ENCODE measurements at places on chromosomes 3 and 15.

- DNase-seq = no peak
Observed at GRCh38 chr3:122857019-122857418, 62.1 kb downstream of the SLC49A4 start.

DNA sequence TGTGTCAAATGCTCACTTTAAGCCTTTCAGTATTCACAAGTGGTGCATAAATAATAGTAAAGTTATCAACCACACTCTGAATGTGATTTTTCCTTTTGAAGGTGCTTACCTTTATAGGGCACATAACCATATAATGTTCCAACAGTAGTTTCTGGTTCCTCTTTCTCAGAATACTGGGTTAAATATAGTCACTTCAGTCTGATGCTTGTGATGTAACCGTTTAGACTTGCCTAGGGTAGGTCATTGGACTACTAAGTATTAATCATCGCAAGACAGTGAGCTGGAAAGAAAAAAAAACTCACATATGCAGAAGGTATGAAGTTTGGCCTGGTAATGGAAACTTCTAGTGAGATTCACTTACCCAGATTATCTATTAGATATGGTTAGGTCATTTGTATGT, 1.9 kb downstream of the KBTBD8 start:
- DNase-seq = no peak

DNA sequence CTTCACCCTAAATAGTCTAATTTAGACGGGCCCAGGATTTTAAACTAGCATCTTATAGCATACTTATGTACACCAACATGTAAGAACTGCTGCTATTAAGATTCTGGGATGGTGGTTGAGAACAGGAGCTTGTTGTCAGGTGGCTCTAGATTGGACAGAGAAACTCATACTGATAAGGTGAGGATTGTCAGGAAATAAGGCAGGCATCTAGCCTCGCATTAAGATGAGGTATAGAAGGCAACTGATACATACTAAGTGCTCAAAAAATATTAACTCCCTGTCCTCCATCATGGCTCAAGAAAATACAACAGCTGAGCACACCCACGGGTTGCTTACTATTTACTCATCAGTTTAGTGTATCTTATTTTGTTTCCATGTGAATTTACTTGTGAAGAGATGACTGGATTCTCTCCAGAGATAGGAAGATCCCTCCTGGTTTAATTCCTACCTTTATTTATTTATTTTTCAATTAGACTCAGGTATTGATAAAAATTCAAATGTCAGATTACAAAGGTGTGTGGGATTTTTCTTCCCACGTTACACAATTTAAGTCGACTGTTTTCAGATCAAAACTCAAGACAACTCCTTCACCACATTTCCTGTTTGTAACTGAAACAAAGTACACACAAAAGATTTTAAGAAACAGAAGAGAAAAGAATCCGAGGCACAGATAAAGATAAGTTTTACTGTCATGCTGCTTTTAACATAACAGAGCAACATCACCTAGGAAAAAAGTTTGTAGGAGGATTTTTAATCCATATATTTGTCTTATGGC, at the start of gene TRAT1:
TSS of gene TRAT1 (plus strand) at position 664 of the 775 bp plus-strand sequence. CDS start 142 bp downstream, outside the sequence.
- no peak for DNase-seq

GRCh38 chr15:43133430-43134156, at the start of gene TMEM62:
TSS of gene TMEM62 (plus strand) at chr15:43133586. CDS start at chr15:43133803, 217 bp downstream.
- peak; percentile 60 for DNase-seq

GRCh38 chr3:131338948-131339640, 42.5 kb upstream of the NUDT16 start:
- no peak for DNase-seq

GRCh38 chr3:27578032-27578431, 93.8 kb upstream of the SLC4A7 start:
- no peak for DNase-seq

DNA sequence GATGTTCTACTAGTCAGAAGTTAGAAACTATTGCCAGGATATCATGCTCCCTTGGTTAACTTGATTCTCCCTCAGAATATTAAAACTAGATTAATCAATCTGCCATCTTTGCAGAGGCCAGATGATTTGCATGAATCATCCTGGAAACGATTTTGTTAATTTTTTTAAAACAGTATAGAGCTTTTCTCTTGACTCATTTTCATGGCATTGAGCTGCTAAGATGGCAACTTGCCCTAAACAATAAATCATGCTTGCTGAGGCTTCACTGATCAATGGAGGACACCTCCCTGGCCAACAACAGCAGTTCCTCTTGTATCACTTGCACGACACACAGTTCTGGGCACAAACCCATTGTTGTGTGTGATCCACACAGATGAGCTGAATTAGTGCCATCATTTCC, 109.1 kb downstream of the COL6A6 start:
- peak; percentile 65 for DNase-seq

- DNase-seq = no peak
Observed at GRCh38 chr3:33174711-33175414, 43.7 kb downstream of the SUSD5 start.

DNA sequence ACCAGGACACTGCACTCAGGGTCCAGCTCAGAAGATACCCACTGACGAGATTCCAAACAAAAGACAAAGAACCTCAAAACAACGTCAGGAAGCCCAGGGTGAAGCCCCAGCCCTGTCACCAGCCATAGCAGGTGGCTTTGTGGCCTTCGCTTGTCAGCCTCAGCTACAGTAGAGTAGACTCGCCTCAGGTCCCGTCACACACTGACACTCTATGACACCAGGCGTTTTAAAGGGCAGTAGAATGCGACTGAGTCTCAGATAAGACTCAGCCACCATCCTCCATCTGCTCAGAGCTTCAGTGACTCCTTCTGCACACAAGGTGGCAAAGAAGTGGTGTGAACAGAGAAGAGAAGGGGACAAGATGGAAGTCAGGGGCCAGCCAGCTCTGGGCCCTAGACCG, 12.8 kb downstream of the RBPMS2 start:
- no peak for DNase-seq

DNA sequence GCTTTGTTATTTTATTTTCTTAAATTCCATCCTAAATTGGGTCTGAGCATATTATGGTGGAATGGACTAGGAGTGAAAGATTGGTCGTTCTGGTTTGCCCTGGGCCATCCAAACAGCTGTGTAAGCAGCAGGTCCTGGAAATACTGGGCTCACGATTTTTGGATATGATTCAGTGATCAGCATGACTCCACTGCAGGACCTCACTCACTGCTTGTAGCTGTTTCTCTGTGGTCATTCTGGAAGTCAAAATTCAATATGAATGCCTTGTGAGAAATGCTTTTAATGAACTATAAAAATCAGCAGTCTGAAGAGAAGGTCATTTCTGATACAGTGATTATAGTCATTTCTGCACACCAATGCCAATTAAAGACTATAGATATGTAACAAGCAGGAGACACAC, 185.0 kb downstream of the RBMS3 start:
- peak; percentile 24 for DNase-seq

DNA sequence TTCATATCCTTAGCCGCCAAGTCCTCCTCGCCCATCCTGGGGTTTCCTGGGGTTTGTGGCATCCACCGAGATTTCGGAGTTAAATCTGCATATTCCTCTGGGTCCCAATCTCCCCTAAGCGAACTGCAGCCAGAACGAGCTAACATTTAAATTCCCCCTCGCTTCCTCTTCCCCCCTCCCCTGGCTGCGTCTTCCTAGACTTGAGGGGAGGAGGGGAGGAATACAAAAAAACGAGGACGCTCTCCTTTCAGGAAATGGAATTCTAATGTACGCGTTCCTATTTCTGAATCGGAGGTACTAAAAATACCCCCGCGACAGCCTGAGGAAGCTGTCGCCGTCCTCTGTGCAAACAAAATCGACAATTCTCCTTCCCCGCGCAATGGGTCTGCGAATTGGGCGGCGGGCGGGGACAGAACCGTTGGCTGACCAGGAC, 5.6 kb downstream of the FEZF2 start:
- DNase-seq = no peak

- peak; percentile 49 for DNase-seq
Observed at GRCh38 chr3:74267588-74268184, 346.8 kb downstream of the CNTN3 start.

DNA sequence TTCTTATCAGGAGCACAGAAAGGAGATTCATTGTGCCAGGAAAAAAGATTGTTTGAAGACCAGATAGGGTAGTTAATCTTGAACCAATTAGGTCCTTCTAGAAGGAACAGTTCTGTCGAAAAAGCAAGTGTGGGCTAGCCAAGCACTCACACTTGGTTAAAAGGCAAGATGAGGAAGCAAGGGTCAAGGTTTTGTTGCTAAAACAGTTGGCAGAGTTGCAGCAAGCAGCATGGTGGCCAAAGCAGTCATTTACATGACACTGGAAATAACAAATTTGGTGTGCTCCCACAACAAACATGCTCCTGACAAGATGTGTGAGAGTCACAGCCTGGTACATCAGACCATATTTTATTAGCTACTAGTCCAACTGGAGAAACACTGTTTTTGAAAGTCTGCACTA, 228.0 kb upstream of the CFAP20DC start:
- no peak for DNase-seq

DNA sequence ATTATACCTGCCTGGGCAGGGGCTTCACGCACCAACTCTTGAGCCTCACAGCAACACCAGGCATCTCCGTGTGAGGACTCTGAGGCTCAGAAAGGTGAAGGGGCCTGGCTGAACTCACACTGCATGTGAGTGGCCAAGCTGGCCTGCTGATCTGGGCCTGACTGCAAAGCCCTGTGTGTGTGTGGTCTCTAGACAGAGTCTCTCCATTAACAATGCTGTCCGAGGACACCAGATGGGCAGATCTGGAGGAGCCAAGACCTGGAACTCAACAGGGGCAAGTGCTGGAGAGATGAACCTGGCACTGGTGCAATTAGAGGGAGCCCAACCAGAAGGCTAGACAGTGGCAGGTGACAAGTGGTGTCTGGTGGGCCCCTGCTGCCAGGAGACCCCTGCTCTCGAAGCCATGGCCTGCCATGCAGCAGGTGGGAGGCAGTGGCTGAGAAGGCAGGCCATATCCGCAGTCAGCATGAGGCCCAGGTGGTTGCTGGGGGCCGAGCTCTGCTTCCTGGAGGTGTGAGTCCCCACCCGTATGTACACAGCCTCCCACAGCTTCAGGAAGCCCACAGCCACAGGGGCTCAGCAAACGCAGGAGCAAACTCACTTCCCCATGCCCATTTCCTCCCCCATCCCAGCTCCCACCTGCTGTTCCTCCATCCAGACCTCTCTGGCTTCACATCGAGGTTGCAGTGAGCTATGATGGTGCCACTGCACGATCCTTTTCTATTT, 39.0 kb downstream of the CYP11A1 start:
- DNase-seq = no peak

DNA sequence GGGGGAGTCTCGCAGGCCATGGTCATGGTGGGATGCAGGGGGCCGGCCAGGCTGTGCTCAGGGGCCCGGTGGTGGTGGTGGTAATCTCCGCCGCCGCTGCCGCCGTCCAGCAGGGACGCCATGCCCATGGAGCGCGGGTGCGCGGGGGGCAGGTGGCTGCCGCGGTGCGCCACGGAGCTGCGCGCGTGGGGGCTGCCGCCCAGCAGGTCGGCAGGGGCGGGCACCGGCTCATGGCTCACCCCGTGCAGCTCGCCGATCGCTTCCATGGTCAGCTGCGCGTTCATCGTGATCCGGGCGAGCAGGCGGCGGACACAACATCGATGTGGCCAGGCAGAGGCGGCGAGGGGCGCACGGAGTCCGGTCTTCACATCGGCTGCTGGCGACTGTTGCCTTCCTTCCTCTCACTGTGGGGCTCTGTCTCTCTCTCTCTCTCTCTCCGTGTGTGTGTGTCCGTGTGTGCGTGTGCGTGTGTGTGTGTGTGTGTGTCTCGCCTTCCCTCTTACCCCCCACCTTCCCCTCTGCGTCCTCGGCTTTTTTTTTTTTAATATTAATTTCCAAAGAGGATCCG, 451 bp downstream of the ONECUT1 start:
- no peak for DNase-seq

- no peak for DNase-seq
Observed at GRCh38 chr3:196406811-196407470, 25.3 kb downstream of the UBXN7 start.

GRCh38 chr15:23912191-23912590, 225.1 kb upstream of the NDN start:
- DNase-seq = no peak

GRCh38 chr3:64188810-64189560, 36.3 kb downstream of the PRICKLE2 start:
- DNase-seq = no peak

DNA sequence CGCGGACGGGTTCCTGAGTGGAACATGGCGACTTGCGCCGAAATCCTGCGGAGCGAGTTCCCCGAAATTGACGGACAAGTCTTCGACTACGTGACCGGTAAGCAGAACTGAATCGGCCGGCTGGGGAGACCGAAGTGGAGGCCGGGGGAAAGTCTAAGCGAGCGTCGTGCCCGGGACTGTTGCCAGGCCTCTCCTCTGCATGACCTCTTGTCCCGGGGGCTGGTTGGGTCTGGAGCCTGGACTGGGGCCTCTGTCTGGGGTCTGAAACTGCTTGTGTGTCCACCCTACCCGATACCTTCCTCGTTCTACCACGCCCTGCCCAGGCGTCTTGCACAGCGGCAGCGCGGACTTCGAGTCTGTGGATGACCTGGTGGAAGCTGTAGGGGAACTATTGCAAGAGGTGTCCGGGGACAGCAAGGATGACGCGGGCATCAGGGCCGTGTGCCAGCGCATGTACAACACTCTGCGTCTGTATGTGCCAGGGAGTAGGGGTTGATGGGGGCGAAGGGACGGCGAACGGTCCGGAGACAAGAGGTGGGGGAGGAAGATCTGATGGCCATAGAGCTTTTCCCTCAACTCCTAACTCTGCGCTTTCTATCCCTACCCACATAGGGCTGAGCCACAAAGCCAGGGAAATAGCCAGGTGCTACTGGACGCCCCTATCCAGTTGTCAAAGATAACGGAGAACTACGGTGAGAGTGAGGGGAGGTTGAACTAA, at the start of gene ABCF3:
TSS of gene ABCF3 (plus strand) at position 16 of the 718 bp plus-strand sequence. CDS start at position 25, 9 bp downstream.
- DNase-seq = peak; percentile 31

- no peak for DNase-seq
Observed at GRCh38 chr15:29031502-29032228, 145.9 kb downstream of the APBA2 start.

DNA sequence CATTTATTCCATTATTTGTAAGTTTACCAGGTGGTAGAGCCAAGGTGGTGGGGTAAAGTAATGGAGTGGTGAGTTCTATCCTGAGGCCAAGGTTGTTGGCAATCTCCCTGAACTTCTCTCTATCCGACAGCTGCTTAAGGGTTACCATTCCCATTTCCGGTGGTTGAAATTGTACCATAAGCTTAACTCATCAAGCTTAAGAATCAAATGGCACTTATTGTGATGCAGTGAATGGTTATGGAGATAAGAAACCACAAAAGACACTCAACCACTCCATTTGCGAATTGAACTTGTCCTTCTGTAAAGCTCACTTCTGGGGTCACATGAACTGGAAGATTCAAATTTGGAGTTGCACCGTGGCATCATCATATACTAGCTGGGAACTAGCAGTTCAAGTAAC, 287.4 kb upstream of the SLCO3A1 start:
- no peak for DNase-seq

- DNase-seq = no peak
Observed at GRCh38 chr3:155919728-155920127, 49.3 kb downstream of the GMPS start.

All from hindlimb muscle (tissue), 1 donor.